Endothelial cell of umbilical vein (primary cell): ENCODE measurements at places on chromosomes 7 and 10.

DNA sequence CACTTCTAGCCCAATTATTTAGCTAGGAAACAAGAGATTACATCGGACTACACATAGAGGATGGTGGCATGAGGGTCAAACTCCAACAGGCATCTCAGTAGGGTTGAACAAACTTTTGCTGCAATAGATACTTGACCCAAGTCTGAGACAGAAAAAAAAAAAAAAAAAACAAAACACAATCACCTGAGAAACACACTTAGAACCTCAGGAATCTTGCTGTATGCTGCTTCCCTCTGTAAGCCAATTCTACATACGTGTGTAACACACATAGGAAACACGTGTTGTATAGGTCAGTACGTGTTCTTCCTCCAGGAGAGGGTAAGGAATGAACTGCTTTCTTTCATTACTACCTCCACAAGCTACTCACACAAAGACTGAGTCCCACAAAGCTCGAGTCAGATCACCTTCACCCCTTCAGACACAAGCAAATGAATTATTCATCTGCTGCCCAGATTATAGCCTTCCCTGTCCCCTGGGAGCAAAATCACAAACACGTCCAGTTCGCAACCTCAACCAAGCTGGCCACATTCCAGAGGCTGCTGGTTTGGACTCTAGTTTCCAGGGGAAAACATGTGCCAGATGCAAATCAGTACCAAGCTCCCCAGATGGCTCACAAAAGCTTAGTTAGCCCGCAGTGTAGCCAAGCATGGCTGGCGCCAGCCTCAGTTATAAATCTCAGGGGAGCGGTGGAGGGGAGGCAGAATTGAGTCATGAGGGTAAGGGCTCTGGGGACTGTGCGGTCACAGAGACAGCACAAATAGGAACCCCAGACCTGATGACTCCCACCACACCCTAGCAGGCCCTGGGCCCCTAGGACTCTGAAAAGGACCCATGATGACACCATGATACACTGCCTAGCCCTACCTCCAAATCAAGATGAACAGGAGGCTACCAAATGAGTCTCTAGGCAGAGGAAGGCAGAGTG lies 15.1 kb downstream of the PSAP start:
- peak; percentile 88 for DNase-seq

GRCh38 chr10:116891208-116891607 lies 41.9 kb downstream of the ENO4 start:
- DNase-seq = peak; percentile 86

DNA sequence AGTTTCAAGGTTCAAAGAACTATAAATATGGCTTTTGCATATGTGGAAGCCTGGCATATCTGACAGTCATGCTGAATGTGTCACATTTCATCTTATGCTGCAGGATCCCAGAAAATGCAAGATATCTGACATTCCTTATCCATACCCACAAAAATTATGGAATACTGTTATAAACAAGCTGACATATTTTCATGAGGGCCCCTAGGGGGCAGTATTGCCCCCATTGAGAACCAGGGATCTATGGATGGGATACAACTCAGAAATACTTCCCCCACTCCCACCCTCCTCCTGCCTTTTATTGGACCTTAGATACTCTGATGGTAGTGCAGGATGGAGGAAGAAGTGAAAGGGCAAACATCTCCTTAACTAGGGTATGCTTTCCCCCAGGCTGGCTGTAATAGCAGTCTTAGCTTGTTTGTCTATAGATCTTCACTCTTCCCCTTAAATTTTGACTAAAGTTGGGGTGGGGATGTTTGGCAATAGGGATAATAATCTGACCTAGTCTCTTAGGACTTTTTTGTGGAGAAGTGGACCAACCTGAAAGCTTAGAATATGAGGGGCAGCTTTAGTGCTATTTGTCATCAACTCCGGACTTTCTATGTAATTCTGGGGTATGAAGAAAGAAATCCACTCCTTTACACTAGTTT lies 3.5 kb upstream of the GNGT1 start:
- DNase-seq = peak; percentile 83

DNA sequence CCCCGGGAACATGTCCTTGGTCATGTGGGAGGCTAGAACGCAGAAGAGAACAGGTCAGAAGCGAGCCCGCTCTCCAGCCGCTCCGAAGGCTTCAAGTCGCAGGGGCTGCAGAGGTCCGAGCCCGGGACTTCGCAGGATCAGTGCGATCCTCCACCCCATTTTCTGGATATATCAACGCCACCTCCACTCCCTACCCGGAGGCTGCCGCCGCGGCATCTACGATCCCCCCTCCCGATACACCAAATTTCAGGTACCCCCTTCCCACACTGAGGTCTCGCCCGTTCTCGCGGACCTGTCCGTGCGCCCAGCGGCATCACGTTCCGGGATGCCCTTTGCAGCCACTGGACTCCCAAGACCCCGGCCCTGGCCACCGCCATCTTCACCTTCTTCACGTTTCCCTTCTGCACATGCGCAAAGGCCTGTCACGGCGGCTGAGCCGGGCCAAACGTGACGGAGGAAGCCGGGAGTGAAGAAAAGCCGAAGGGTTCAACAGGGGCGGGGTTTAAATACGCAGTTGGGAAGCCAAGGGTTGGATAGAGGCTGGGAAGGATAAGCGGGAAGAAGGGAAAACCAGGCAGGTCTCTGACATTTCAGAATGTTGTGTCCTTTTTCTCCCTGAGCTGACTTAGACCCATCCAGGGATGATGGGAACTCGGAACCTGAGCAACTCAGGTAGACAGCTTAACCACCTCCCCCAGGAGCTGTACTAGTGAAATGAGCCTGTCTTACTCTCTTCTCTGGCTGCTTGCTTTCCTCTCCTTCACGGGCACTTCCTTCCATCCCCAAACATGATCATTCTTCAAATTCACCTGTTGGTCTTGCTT lies at the start of gene NDUFB8:
Gene NDUFB8, minus strand, starts transcription at position 397 of the 824 bp plus-strand sequence. Its CDS starts 20 bp downstream, at position 377.
- peak; percentile 87 for DNase-seq

GRCh38 chr7:3697472-3697871 lies 396.4 kb downstream of the SDK1 start:
- DNase-seq = no peak

DNA sequence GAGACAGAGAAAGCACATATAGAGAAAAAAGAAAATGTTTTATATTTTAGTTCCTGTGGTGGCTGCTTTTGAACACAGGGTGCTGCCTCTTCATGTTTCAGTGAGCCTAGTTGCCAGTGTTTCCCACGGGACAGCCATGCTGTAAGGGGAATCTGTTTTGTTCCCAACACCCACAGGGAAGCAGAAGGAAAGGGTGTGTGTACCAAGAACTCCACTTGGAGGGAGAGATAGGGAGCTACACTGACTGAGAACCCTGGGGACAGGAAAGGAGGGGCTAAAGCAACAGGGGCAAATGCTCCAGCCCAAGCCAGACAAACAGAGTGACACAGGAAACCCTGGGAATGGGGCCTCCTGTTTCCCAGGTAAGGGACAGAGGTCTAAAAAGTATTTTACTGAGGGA lies 40.2 kb downstream of the FRMPD2 start:
- DNase-seq = no peak

DNA sequence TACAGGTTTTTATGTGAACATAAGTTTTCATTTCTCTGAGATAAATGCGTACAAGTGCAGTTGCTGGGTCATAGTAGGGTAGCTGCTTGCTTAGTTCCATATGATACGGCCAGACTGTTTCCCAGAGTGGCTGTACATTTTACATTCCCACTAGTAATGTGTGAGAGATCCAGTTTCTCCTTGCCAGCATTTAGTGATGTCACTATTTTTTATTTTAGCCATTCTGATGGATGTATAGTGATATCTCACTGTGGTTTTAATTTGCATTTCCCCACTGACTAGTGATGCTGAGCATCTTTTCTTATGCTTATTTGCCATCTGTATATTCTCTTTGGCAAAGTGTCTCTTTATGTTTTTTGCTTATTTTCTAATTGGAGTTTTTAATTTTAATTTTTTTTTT lies 4.2 kb downstream of the ZMIZ2 start:
- DNase-seq = no peak

GRCh38 chr7:135493362-135493761 lies 16.5 kb downstream of the CNOT4 start:
- DNase-seq = no peak

- DNase-seq = no peak
Observed at GRCh38 chr10:131252567-131253276, 58.8 kb downstream of the TCERG1L start.

DNA sequence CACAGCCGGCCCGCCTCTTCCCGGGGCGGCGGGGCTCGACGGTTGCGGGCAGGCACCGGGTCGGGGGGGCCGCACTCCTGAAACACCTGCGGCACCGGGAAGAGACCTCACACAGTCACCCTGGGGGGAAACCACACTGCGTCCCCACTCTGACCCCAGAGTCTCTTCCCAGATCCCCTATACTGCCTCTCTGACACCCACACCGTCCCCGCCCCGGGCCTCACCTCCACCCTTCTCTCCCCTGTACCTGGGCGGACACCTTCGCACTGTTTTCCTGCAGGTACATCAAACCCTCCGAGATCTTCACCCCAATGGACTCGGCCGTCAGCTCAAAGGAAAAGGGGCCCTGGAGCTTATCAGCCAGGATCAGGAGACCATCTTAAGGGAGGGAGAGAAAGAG lies 3.4 kb upstream of the GAL3ST4 start:
- no peak for DNase-seq

DNA sequence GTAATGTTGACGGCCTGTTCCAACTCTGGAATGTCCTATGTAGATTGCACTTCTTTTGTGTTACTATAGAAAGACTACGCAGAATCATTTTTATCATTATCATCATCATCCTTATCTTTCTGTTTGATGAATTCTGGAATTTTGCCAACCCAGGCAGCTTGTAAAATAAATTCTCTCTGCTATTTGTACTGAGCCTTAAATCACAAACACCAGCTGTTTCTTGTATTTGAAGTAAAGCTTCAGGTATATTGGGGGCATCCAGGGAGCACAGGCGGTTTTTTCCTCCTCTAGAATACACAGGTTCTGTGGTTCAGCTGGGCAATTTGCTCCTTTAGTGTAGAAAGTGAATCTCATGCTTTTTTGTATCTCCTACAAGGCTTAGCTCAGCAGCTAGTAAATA lies 14.9 kb upstream of the CPA5 start:
- DNase-seq = no peak

DNA sequence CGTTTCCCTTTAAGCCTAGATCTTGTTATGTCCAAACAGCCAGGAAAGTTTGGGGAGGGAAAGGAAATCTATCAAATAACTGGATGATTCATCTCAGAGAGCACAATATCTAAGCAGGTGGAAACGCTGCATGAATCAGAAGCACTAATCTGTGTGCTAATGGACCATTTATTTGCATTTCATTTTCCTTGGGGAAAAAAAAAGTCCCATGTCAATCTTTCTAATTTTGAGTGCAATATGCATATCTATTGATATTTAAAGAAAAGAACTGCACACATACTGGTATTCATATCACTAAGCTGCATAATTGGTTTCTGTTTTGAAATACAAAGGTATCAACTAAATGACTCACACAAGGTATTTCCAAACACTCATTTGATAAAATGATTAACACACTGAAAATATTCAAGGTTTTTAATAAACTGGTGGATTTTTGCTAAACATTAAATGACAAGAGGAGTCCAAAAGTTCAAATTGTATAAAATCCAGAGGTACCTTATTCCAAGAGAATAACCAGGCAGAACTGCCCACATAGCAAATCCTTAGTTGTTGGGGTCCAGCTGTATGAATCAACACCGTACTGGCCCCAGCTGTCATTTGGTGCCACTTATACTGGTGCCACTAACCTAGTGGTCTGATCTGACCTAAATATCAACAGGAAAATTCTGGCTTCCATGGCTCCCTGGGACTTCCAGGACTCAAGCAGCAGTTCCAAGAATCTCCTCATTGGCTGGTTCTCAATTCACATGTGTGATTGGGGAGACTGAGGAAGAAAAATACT lies 122.2 kb upstream of the SP4 start:
- DNase-seq = peak; percentile 75

DNA sequence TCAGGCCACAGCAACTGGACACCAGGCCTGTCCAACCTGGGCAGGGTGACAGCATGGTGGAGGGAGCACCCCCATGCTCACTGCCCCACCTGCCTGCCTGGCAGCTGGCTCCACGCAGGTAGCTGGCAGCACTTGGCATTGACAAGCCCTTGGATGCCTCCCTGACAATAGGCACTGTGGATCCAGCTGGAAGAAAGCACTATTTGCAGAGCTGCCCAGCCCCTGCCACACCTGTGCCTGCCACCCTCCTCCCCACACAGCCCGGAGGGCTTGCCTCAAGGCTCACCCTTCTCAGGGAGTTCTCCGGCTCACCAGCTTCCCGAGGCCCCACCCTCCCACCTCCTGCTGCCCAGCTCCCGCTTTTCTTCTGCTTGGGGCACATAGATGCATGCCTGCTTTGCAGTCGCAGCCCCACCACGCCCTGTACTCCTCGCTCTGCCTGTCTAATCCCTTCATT lies 160.1 kb downstream of the NEURL1 start:
- no peak for DNase-seq

GRCh38 chr10:132249824-132250375 lies 57.9 kb downstream of the STK32C start:
- no peak for DNase-seq

- no peak for DNase-seq
Observed at GRCh38 chr10:133239990-133240389, 2.3 kb downstream of the VENTX start.

GRCh38 chr7:132251327-132251659 lies 325.0 kb downstream of the PLXNA4 start:
- DNase-seq = no peak

DNA sequence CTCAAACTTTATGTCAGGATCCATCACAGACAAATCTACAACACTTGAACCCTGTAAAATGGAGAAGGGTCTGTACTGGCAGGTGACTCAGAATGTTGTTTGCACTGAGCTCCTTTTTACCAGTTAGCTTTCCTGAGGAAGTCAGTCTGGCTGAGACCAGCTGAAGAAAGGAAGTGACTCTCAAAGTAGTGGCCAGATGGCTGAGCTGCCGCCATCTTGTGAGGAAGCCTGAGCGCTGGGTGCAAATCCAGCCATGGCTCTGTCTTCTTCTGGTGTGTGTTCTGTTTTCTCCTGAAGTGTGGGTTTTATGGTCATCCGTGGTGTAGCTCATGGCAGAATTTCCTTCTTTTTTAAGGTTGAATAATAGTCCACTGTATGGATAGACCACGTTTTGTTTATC lies 25.5 kb upstream of the ECHDC3 start:
- no peak for DNase-seq

- no peak for DNase-seq
Observed at GRCh38 chr10:99346247-99346646, 17.1 kb downstream of the CNNM1 start.

- DNase-seq = no peak
Observed at GRCh38 chr7:111528331-111528730, 34.0 kb downstream of the IMMP2L start.

DNA sequence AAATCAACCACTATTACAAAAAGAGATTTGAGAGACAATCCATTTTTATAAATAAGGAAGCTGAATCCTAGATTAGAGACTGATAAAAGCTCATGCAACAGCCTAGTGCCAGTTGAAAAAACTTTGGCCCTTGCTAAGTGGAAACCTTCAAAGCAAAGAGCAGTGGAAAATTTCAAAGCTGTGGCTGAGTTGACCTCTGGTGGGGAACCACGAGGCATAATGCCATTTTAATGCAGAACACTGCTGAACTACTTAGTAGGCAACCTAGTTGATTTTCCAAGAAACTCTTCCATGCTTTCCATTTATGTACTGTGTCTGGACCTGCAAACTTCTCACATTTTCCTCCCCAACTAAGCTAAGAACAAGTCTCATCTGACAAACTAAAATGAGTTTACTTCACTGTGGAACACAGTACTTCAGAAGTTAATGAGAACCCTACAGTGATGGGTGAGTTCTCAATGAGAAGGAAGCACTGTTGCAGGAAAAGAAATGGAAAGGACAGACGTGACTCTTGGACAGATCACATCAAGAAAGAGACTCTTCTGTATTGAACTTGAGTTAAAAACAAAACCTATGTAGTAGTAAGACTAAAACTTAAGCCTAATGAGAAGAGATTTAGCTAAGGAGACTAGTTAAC lies 19.5 kb downstream of the FZD9 start:
- DNase-seq = peak; percentile 25

- DNase-seq = no peak
Observed at GRCh38 chr10:66176772-66177171, 749.1 kb upstream of the LRRTM3 start.
